ENCODE measurements at places on chromosomes 2 and 18.

GRCh38 chr2:163467251-163467630 lies 268.6 kb downstream of the FIGN start:
- no peak for DNase-seq

- no peak for DNase-seq
Measured at GRCh38 chr2:133937669-133938068, 316.2 kb upstream of the MGAT5 start.

- no peak for DNase-seq
Measured at GRCh38 chr2:21270708-21271122, 146.9 kb downstream of the TDRD15 start.

DNA sequence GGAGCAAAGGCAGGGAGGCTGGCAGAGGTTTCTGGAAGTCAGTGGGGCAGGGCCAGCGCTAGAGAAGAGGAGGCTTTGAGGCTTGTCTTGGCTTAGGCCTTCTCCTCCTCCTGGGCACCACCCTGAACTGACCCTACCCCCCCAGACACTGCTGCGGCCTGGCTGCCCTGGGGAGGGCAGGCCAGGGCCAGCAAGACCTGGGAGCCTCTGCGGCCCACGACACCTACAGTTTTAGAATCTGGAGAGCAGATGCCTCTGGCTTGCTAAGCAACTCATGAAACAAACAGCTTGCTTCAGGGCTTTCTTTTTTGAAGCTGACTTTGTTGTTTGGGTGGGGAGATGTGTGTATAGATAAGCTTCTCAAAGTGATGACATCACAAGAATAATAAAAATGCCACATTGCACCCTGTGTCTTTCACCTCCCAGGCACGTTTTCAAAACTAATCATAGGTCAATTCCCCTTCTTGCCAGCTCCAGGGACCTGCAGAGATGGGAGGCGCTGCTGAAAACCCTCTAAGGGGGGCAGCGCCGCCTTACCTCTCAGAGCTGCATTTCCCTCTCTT lies 46.2 kb upstream of the SMAD7 start:
- DNase-seq, result no peak
